Mesendoderm (in vitro differentiated cells): ENCODE measurements at places on chromosomes 1 and 21.

DNA sequence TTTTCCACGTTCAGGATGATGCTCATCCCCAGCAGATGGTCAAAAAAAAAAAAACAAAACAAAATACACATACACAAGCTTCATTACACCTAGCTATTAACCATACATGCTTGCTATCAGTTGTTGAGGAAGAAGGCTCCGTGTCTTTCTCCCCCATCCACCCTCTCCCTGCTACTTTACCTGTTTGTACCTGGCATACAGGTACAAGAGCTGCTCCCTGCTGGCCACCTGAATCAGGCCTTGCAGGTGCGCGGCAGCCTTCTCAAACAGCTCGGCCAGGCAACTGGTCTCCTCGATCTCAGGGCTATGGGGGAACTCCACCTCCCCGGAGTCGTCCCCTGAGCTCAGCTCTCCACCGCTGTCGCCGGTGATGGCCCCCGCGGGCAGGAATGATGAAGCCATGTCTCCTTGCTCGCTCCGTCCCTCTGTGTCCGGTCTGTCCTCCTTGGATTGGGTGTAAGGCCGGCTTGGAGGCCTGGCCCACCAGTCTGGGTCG, 464 bp downstream of the ACBD6 start:
- no peak for DNase-seq

- DNase-seq, result no peak
Measured at GRCh38 chr1:39826583-39826982, 37.9 kb upstream of the BMP8B start.

DNA sequence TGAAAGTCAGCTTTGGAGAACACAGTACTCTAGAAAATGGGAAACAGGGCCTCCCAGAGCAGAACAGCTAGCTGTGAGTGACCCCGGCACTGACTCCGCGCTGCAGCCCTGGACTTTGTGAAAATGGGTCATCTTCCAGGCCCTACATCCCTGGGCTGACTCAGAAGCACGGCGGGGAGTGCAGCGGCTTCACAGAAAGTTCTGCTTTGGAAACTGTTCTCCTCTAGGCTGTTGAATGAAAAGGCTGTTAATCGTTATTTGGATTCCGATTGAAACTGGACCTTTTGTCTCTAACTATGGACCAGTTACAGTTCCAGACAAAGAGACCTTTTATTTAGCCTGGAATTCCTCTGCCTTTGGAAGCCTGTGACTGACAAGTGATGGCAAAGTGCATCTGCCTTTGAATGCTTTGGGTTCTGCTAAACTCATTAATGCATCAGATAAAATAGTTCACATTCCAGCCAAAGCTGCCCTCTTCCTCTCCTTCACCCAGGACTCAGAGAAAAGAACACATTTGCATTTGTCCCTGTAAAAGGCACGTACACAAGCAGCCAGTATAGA, 144.9 kb upstream of the HOOK1 start:
- peak; percentile 93 for DNase-seq

GRCh38 chr1:219239518-219239917, 65.8 kb downstream of the LYPLAL1 start:
- no peak for DNase-seq

DNA sequence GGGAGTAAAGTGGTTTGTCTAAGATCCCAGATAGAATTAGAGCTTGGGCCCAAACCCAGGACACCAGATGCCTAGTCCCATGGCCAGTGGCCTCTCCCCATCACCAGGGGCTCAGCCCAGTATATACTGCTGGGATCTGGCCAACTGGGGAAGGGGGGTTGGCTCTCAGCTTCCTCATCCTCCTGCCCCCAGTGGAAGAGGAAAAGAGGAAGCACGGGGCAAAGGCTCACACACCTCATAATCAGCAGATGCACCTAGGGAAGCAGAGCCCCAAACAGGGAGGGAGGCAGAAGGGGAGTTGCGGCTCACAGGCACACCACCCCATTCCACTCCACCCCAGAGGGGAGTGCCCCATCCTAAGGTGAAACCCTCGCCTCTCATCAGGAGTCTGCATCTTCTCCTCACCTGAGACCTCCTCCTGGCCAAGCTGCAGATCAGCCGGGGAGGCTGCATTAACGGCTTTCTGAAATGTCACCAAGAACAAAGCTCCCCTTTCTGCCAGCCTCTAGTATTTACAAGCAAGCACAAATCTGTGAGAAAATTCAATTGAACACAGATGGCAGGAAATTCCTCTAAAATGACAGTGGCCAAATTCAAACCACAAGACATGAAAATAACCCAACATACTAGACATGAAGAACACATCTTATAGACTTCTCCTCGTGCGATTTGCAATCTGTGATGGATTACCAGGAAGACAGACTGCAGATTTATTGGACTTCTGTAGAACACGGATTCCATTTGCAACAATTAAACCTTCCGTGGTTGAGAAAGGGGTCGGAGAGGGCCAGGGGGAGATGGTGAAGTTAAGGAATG, 82.8 kb downstream of the GLIS1 start:
- DNase-seq, result no peak

- DNase-seq, result no peak
Measured at GRCh38 chr21:14753069-14753465, 207.0 kb upstream of the SAMSN1 start.

DNA sequence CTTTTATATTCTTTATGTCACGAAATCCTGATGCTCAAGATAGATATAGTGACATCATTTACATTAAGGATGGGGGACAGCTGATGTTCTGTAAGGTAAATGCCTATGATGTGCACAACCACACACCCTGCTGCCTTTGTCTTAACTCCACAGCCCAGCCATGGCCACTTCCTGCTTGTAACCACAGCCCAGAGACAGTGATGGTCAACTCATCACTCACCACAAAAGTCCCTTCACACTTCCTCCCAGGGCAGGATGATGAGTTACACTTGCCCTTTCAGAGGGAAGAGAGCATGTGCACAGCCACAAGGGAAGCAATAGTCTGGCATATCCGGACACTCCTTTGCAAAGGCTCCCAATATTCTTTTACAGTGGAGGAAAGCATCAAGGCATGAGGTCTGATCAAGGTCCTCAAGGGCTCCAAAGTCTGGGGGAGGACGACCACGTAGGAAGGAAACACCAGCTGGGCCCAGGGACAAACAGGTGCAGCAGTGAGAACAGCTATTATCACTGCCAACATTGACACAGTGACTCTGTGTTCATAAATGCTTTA, 53.8 kb downstream of the PLPP3 start:
- DNase-seq, result no peak

- DNase-seq, result peak; percentile 59
Measured at GRCh38 chr1:234515821-234516241, 36.9 kb upstream of the TARBP1 start.

GRCh38 chr21:29091033-29091432, 17.6 kb upstream of the CCT8 start:
- DNase-seq, result no peak

GRCh38 chr1:114270282-114270681, 116.6 kb upstream of the SYT6 start:
- DNase-seq, result no peak

DNA sequence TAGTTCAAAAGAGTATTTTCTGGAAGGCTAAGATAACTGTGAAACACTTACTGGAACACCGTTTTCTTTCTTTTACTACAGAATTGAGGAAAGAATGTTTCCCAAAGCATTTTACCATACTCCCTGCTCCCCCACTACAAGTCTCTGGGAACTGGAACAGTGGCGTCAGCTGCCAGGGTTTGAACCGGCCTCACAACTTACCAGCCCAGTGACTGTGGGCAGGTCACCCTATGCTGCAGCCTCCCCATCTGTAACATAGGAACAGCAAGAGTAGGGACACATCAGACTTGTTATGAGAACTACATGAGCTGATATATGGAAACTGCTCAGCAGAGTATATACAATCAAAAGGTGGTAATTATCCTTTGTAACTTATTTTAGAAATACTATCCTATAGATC, 91.5 kb downstream of the PTPN14 start:
- no peak for DNase-seq

- peak; percentile 60 for DNase-seq
Measured at GRCh38 chr1:201748335-201748734, 80.6 kb upstream of the IPO9 start.

GRCh38 chr1:198879711-198880306, 241.0 kb downstream of the PTPRC start:
- DNase-seq, result no peak

- DNase-seq, result no peak
Measured at GRCh38 chr1:174040387-174040786, 18.2 kb upstream of the RC3H1 start.

DNA sequence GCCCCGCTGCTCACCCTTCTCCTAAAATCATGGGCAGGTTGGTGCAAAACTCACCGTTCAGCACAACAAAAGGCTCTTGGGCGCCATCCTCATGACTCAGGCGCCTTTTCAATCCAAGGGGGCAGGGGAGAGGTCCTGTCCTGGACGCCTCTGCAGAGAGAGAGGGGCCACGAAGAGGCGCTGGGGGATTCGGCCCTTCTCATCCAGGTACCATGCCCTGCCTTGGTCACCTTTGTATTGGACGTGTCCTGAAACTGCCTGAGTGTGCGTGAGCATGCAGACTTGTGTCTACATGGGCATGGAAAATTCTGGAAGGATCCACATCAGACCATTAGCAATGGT, 53.5 kb downstream of the SLC37A1 start:
- no peak for DNase-seq

DNA sequence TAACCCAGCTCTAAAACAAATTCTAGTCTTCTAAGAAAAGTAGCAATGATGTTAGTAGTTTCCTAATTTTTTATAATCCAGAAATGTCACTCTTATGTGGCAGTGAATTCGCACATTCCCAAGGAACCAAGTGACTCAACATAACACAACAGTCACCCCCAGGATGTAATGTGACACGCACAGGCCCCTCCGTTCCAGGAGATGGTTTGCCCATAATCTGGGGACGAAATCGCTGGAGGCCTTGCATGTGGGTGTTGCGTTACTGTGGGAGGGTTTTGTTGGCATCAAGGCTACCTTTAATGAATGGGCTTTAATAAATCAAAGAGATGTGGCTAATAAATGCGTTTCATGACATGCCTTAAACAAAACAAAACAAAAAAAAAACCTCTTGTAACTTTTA, 50.9 kb downstream of the EVA1C start:
- DNase-seq, result no peak

- no peak for DNase-seq
Measured at GRCh38 chr1:167529829-167530474, 11.6 kb upstream of the CD247 start.

- DNase-seq, result no peak
Measured at GRCh38 chr1:166852918-166853317, 13.6 kb downstream of the POGK start.

DNA sequence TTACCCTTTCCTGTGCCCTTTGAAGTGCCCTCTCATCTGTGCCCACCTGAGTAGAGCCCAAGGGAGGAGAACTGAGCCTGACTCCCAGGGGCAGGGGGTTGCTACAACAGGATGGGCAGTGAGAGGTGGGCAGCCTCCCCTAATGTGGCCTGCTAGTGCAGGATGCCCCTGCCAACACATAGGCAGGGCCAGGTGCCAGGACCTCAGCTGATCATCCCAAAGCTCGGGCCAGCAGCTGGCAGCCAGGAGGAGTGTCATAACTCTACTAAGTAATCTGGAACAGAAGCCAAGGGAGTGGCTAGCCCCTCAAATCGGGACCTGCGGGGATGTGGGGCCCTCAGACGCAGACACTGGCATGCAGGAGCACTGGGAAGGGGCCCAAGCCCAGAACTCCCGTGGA, 208.8 kb upstream of the RAB4A start:
- DNase-seq, result no peak

- DNase-seq, result no peak
Measured at GRCh38 chr1:200427744-200428143, 17.9 kb upstream of the ZNF281 start.

GRCh38 chr1:182238421-182238820, 153.2 kb downstream of the GLUL start:
- no peak for DNase-seq

DNA sequence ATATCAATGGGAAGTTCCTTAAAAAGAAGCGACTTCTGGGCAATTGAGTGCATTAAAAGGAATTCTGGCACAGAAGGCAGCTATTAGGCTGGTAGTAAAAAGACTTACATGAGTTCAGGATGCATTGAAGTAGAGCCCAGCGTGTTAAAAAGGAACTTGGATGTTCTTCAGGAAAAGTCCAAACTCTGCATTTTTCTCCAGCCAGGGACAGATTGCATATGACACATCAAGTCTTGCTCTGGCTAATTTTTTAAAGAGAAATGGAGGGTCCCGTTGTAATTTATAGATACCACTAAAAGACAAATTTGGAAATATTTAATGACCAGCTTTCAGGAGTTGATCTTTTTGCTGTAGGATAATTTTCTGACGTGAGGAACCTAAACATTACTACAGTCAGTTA, 1.2 kb downstream of the TPRG1L start:
- no peak for DNase-seq

- no peak for DNase-seq
Measured at GRCh38 chr21:34795548-34796180, 126.9 kb downstream of the CLIC6 start.

- DNase-seq, result no peak
Measured at GRCh38 chr1:213938776-213939175, 49.0 kb upstream of the PROX1 start.

GRCh38 chr1:205052690-205053089, 9.7 kb downstream of the CNTN2 start:
- DNase-seq, result no peak

- DNase-seq, result peak; percentile 88
Measured at GRCh38 chr1:12617901-12618660, at the start of gene DHRS3. TSS of gene DHRS3 (minus strand) at chr1:12618210. CDS start at chr1:12617348, 862 bp downstream.

DNA sequence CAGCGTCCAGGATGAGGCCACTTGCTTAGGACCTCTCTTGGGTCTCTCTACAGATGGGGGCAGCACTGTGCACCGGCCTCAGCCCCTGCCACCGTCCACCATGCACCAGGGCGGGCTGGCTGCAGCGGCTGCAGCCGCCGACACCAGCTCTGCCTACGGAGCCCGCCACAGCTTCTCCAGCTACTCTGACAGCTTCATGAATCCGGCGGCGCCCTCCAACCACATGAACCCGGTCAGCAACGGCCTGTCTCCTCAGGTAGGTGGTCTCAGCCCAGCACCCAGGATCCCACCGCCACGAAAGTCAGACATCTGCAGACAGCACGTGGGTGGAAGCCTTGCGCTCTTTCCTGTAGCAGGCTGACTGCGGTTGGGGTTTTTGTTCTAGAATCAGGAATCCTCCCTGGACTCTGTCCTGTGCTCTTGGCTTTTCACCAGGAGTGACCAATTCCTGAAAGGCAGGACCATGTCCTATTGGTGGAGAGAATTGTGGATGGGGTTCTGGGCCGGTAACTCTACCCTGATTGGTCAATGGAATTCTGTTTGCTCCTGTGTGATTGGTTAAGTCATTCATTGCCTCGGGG, 72.5 kb downstream of the PAX7 start:
- DNase-seq, result peak; percentile 72

DNA sequence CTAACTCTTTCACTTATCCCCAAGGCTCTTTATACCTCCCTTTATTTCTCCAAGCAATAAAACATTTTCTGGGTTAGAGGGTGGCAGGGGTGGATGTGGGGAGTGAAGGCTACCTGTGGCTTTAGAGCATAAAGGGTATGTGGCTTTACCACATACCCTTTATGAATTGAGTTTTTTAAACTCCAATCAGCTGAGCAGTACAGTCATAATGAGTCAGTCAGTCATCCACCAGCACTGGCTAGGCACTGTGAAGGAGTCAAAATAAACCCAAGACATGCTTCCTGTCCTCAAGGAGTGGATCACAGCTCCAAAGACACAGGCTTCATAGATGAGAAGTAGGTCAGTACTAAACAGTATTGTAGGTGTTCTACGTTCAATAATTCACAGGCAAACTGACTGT, 2.6 kb upstream of the TDRD10 start:
- DNase-seq, result no peak

- no peak for DNase-seq
Measured at GRCh38 chr1:207901041-207901653, 9.8 kb downstream of the CD34 start.
